ENCODE measurements at places on chromosomes 3 and 15.
A peak's percentile ranks its signal among the peaks of the same experiment; 100 is the strongest.

GRCh38 chr3:127888564-127889107 lies 26.4 kb upstream of the KBTBD12 start:
- no peak for DNase-seq

- DNase-seq = no peak
Observed at GRCh38 chr3:100425316-100425715, 24.0 kb downstream of the LNP1 start.

DNA sequence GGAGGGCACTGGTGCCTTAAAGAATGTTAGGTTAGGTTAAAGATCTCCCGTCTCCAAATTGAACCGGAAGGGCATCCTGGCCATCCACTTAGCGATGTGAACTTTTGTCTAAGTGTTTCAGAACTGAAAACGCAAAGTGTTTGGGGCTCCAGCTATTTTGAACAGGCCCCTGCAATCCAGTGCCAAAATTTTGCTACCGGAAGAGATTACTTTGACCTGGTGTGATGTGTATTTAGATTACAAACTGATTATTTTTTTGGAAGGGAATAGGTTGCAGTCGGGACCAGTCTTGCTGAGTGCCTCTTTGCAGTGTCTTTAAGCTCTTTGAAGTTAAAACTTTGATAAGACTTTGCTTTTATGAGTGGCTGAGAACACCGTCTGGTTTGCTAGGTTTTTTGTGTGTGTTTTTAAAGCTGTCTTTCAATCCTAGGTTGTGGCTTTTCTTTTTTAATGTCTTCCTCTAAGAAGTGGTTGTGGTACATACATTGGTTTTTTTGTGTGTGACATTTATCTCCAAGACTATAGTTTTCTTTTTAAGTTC lies 179.6 kb downstream of the OR4M2 start:
- DNase-seq = no peak

GRCh38 chr3:40645883-40646282 lies 121.1 kb downstream of the ZNF621 start:
- DNase-seq = no peak

- no peak for DNase-seq
Observed at GRCh38 chr3:183991403-183991802, 26.3 kb downstream of the ABCC5 start.

DNA sequence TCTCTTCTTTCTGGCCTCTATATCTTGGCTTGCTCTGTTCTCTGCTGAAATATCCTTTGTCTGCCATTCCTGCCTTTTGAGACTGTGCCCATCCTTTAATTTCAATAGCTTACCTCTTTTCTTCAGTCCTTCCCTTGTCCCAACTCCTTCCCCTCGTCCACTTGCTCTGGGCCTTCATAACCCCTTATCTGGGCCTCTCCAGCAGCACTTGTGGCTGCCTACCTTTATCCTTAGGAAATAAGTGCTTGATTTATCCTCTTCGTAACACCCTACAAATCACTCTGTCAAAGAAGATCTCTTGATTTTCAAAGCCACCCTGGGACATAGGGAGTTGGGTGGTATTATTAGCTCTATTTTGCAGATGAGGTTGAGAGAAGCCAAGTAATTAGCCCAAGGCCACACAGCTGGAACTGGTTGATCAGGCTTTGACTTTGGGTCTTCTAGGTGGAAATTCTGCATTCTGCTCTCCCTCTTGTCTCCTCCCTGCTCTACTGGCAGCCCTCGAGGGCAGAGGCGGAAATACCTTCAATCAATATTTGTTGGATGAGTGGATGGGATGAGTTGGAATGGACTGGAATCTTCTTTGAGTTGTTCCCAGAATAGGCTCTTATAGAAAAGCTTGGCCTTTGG lies 84.0 kb upstream of the TLE3 start:
- DNase-seq = no peak

DNA sequence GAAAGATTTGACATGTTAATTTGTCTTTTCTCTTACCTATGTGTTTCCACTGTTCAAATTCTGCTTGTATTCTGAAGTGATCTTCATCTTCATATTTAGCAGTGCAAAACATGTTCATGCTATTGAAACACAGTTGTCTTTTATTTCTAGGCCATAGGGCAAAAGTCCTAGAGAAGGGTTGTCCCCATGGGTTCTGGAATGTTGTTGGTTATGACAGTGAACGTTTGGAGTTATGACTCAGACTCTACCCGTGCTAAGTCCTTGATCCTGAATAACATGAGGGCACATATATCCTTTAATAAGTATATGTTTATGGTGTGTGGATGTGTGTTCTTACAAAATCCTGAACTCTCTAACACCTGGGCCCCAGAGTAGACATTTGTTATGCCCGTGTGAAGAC lies 23.0 kb upstream of the ARPP21 start:
- DNase-seq = no peak

DNA sequence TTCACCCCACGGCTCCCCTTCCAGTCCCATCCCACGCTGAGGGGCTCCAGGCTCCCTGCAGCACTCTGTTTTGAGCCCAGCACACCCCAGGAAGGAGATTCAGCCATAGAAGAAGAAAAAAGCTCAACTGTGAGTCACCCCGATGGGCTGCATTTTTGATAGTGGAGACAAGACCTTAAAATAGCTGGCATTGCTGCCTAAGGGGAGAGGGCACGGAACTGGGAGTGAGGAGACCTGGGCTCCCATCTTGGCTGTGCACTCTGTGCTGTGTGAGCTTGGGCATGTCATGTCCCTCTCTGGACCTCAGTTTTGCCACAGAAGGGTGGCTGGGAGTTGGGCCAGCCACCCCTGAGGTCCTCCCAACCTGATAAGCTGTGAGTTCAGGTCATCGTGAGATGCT lies 57.2 kb upstream of the SMAD6 start:
- DNase-seq = no peak

DNA sequence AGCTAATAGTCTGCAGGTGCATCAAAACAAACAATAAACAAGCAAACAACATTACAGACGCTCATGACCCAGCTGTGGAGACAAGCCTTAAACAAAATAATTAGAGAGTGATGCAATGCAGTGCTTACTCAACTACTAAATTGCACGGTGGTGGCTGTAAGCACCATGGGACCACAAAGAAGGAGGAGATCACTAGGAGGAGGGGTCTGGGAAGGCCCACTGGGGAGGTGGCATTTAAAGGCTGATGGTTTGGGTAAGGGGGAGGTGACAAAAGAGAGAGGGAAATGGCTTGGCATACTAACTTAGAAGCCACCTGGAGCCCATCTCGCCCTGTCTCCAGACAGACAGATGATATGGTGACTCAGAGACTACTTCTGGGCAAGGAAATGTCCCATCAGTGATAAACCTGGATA lies 516.7 kb downstream of the FOXP1 start:
- peak; percentile 40 for DNase-seq

GRCh38 chr3:98754483-98754882 lies 8.7 kb upstream of the ST3GAL6 start:
- no peak for DNase-seq

GRCh38 chr3:168539909-168540308 lies 444.2 kb upstream of the GOLIM4 start:
- no peak for DNase-seq

GRCh38 chr3:122358703-122359032 lies 24.4 kb downstream of the MIX23 start:
- DNase-seq = no peak

DNA sequence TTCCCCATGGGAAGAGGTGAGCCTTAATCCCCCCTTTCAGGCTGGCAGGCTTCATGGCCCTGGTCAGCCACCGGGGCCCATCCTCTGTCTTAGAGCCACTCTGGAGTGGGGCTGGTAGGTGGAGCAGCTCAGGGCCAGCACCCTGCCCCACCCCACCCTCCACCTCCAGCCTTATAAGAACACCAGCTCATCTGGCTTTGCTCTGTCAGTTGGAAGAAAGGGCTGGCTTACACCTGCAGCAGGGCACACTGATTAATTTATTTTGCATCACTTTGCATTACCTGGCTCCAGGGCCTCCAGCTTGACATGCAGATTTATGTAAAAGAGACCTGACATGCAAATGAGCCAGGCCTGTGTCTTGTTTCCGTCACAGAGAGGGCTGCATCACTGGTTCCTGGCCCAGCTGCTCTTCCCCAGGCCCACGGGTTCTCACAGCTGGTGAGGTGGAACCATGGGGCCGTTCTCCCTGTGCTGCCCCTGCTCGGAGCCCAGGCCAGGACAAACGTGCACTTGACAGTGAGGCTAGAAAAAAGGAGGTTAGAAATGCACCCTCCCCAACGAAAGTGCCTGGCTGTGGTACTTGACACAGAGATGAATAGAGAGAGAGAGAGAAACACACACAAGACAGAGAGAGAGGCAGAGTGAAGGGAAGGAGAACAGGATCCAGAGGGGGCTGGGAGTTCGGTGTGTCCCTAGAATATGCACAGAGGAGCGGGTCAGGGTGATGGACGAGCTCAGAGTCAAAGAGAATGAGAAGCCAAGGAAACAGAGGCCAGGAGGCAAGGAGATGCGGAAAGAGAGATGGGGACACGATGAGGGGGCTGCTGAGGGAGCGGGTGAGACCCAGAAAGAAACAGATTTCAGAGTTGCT lies 44.5 kb upstream of the MAGEF1 start:
- DNase-seq = no peak

- DNase-seq = no peak
Observed at GRCh38 chr15:34512628-34513027, 70.8 kb downstream of the GOLGA8B start.

DNA sequence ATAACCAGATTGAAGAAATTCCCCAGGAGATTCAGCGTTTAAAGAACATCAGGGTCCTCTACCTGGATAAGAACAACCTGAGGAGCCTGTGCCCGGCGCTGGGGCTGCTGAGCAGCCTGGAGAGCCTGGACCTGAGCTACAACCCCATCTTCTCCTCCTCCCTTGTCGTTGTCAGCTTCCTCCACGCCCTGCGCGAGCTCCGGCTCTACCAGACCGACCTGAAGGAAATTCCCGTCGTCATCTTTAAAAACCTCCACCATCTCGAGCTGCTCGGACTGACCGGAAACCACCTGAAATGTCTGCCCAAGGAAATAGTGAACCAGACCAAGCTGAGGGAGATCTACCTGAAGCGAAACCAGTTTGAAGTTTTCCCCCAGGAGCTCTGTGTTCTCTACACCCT lies 9.4 kb upstream of the LRRC34 start:
- DNase-seq = no peak

DNA sequence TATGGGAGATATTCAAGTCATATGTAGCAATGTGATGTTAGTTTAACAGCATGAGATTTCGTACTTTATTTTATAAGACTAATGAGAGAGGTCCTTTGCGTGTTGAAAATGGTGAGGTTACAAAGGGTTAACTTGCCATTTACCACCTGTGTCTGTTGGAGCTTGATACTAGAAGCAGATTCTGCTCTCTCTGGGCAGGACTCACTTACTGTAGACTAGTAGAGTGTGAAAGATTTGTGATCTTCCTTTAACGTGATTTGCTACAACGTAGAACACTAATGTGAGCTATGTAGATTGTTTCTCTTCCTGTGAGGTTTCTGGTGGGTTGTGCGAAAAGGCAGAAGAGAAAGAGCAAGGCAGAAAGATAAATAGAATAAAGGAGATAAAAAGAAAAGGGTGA lies 1.1 kb downstream of the TP63 start:
- no peak for DNase-seq

DNA sequence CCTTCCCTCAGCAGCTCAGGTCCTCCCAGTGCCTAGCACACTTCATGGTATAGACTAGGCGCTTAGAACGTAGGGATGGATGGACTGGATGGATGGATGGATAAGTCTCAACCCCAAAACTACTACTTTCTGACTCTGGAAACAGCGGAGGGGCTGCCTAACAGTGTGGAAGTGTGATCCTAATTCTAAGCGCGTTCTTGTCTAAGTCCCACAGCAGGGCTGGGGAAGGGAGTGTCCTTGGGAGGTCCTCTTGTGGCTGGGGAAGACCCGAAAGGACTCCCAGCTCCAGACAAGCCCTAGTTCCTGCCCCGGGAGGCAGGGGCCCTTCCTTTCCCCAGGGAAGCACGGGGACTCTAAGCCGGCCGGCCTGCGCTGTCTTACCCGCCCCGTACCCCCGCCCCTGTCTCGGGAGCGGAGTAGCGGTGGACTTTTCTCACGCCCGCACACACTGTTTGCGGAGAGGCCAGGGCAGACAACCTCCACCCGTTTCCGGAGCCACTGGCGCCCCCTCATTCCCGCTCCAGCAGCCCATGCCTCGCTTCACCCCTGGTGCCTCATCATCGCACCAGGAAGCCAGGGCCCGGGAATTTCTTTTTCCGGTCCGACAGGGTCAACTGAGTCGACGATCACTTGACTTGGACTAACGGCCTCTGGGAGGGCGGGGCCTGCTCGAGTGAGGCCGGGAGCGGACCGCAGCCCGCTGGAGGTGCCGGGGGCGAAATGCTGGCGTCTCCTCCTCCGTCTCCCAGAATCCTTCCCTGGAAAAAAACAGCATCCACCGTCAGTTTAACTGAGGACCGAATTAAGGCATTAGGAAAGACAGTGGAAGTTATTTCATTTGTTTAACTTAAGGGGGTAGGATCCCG lies 133.3 kb downstream of the TBC1D2B start:
- DNase-seq = peak; percentile 30

DNA sequence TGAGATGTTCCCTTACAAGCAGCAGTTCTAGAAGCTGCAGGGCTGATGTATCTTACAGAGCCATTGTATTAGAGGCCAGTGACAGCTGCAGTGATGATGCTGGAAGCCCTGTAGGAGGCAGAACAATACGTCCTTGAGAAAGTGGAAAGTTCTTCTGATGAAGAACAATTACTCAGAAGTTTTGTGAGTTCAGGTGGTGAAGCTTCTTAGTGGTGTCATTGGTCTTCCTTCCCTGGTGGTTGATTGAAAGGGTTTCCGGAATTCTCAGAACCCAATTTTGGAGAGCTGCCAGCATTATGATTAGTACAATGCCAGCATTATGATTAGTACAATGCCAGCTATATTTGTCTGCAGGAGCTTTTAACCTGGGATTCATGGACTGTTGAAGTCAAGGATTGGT lies 356.4 kb downstream of the MFSD1 start:
- no peak for DNase-seq

DNA sequence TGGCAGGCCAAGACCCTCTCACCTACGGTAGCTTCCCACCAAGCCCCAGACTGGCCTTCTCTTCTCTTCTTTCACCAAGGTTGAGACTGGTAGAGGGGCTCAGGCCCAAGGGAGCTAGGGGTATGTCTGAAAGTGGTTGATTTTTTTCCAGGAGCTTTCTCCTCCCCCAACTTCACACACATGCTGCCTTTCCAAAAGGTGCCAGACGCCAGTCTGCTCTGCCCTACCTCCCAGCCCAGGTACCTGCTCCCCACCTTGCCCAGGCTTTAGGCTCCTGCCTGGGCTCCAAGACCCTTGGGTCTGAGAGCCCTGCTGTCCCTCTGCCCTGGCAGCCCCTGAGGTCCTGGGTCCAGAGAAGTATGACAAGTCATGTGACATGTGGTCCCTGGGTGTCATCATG lies 28.4 kb downstream of the MAPKAPK3 start:
- DNase-seq = no peak

- no peak for DNase-seq
Observed at GRCh38 chr3:100403362-100404249, 2.3 kb downstream of the LNP1 start.

DNA sequence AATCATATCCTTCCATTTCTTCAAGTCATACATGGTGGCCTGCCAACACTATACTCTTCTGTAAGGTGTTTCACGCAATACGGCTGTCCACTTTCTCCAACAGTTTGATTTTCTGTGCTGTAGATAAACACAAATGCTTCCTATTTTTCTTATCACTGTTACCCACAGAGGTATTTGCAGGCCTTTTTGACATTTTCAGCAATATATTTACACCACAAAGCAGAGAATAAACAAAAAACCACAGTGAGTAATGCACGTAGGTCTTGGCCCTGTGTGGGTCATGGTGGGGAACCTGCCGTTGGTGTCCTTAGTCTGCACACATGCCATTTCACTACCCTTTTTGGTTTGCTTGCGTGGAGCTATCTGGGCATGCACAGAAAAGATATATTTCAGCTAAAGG lies 59.5 kb downstream of the LRRC28 start:
- DNase-seq = no peak

- DNase-seq = no peak
Observed at GRCh38 chr3:193711964-193712598, 119.1 kb downstream of the OPA1 start.

Data from stimulated activated CD4-positive, alpha-beta T cell treated with anti-CD3 and anti-CD28 coated beads, Interleukin-12 subunit alpha, Interleukin-12 subunit beta, amount 100 ng/mL, for 48 hours (primary cell).